ENCODE measurements at places on chromosomes 3 and 15.

GRCh38 chr3:162292409-162292808 lies 795.8 kb downstream of the OTOL1 start:
- DNase-seq, result no peak

DNA sequence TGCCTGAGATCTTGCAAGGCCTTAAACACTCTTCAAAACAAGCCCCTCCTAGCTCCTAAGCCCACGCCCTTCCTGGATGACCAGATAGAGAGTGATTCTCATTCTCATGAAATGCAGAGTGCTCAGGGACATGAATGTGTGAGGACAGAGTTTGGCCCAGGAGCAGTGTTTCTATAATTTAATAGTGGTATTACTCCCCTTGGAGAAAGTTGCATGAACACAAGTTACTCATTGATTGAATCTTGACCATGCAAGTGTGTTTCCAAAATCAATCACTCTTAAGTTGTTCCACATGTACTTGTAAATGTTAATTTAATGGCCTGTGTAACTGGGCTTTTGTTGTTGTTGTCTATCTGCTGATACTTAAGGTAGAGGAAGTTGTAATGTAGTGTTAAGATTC lies 181.6 kb downstream of the ADAMTSL3 start:
- no peak for DNase-seq

DNA sequence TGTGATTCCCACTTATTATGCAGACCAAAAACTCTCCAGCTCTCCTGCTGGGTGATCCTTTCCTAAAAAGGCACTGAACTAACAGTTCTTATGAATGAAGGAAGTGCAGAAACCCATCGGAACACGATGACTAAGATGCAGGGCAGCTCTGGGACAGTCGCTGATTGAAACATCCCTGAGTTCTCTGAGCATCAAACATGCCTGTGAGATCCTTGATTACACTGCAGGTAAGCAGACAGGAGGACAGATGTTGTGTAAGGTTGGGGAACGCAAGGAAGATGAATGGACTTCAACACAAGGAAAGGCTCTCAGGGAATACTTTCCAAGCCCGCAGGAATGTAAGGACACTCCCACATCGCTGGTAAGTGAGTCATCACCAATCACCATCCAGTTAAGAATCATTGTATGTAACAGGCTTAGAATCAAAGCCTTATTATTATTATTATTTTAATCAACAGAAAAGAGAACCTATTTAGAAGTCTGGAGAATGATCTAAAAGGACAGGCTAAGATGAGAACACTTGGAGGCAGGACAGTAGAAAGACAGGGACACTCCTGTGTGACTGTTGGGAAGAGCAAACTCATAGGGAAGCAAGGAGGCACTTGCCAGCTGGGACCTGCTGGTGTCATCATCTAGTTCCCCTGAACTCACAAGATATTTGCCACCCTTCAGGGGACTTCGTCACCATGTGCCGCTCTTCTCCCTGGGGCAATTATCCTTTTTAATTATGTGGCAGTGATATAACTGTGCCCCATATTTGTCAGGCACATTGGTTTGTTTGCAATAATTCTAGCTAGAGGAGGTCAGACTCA lies 26.0 kb downstream of the TMEM158 start:
- no peak for DNase-seq

GRCh38 chr3:71688121-71688520 lies 37.1 kb downstream of the EIF4E3 start:
- no peak for DNase-seq

DNA sequence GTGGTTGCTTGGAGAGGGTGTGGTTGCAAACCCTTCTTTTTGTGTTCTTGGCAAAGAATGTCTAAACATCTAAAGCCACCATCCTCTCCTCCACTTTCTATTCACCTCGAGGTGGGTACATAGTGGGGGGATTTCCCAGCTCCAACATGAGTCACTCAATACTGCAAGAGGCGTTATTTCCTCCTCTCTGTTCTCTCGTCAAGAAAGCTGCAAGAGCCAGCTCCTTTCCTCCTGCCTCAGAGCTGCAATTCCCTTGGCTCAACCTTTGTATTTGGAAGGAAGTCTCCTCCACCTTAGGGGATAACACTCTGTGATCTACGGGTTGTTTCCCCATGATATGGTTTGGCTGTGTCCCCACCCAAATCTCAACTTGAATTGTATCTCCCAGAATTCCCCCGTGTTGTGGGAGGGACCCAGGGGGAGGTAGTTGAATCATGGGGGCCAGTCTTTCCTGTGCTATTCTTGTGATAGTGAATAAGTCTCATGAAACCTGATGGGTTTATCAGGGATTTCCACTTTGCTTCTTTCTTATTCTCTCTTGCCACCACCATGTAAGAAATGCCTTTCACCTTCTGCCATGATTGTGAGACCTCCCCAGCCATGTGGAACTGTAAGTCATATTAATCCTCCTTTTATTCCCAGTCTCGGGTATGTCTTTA lies 138.4 kb downstream of the PLCL2 start:
- no peak for DNase-seq

- no peak for DNase-seq
Observed at GRCh38 chr15:42604894-42605744, 29.7 kb downstream of the STARD9 start.

DNA sequence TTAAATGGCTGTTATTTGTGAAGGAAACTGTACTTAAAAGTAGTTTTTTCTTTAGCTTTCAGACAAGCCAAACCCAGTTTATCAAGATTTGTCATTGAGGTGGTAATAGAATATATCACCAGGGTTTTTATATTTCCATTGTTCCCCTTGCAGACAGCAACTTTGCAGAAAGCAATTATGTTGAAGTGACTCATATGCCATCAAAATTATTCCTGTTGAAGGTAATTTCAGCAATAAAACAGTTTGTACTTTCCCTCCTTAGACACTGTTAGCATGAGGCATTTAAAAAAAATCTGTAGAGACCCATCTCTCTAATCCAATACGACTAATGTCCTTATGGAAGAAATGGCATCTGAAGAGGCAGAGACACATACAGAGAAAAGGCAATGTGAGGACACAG lies 219.0 kb downstream of the NFKBIZ start:
- no peak for DNase-seq

DNA sequence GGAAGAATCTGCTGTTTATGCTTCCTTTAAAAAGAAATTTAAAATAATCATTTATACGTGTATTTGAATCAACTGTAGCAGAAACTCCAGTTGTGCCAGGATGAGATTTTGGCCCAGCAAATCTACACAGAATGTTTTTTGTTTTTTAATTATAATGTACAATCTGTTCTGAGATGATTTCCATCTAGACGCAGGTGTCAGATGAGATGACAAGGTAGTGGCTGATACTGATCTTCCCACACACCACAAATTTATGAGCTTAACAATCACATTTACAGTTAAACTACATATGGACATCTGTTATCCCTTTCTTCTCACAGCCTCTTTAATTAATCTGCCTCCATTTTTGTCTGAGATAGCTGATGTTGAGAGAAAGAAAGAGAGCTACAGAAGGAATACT lies 23.6 kb downstream of the DCLK3 start:
- DNase-seq, result no peak

GRCh38 chr15:31339558-31339895 lies 12.9 kb downstream of the KLF13 start:
- no peak for DNase-seq

DNA sequence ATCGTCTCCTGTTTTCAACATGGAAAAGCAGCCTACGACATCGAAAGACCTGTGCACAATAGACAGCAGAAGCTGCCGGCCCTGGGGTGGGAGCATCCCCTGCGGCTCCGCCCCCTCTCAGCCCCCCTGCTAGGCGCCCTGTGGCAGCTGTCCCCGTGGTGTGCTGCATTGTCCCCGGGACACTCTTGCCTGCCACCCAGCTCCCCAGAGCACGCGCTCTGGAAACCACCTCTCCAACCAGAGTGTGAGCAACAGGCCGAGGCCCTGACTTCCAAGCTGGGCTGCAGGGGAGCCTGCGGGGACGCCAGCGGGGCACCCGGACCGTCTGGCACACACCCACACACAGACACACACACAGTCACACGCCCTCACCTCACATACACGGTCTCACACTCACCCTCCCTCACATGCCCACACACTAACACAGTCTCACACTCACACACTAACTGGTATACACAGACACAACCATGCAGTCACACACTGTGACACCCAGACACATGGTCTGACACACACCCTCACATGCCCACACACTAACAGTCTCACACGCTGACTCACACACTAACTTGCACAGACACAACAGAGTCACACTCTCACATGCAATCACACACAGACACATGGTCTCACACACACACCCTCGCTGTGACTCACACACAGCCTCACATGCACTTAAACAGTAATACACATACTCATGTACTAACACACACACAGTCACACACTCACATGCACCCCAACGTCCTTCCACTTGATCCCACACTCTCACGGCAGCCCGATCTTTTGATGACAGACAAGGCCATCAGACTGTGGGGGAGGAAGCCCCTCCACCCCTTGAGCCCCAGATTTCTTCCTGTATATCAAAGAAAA lies 94.7 kb downstream of the OCA2 start:
- no peak for DNase-seq

DNA sequence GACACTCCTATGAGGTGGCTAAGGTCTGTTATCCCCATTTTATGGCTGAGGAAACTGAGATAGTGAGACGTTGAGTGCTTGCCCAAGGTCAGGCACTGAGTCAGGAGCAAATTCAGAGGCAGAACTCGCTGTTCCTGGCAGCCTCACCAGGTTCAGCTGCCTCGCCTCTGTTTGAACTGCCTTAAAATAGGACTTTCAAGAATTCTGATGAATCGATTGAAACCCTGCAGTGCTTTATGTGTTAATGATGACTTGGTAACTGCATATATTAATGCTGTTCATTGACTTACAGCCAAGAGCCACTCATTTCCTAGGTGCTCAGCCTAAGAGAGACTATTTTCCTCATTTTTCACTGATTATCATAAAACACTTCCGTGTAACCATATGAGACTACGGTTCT lies 79.5 kb upstream of the BHLHE40 start:
- DNase-seq, result no peak
